ENCODE measurements at places on chromosomes 4 and X.
A peak's percentile ranks its signal among the peaks of the same experiment; 100 is the strongest.

GRCh38 chr4:127203562-127204200, 429.1 kb upstream of the INTU start:
- no peak for DNase-seq

GRCh38 chr4:108171339-108172230, 2.9 kb upstream of the LEF1 start:
- peak; percentile 64 for DNase-seq

- no peak for DNase-seq
These were observed 9.5 kb upstream of the ANKRD50 start for GRCh38 chr4:124722071-124722470.

DNA sequence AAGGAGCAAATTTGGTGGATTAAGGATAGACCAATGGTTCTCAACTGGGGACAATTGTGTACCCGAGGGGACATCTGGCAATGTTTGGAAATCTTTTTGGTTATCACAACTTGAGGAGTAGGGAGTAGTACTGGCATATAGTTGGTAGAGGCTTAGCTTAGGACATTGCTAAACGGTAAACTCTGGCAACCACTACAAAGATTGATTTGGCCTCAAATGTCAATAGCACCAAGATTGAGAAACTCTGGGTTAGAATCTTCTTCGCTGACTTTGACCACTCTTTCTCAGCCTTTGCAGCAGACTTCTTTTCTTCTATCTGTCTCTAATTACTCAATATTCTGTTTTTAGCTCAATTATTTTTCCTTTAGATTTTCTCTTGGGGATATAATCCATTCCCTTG, 1.5 kb upstream of the NBDY start:
- no peak for DNase-seq

- no peak for DNase-seq
These were observed 80.2 kb upstream of the BMP2K start for GRCh38 chr4:78695910-78696309.

DNA sequence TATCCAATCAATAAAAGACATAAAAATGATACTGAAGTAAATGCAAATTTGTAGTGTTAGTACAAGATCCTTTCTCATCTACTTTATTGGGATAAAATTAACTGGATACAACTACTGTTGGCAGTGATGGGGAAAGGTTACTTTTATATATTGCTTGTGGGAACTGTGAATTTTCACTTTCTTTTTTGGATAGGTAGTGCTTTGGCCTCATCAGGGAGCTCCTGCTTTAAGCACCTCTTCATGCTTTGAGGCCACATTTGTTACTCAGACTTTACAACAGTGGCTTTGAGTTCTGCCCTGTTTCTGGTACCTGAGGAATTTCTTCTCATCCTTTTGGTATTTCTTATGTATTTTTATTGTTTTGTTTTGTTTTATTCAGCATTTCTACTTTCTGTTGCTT, 316.8 kb upstream of the ZCCHC13 start:
- DNase-seq, result no peak

- no peak for DNase-seq
These were observed 61.0 kb downstream of the ENOPH1 start for GRCh38 chr4:82491251-82491960.

DNA sequence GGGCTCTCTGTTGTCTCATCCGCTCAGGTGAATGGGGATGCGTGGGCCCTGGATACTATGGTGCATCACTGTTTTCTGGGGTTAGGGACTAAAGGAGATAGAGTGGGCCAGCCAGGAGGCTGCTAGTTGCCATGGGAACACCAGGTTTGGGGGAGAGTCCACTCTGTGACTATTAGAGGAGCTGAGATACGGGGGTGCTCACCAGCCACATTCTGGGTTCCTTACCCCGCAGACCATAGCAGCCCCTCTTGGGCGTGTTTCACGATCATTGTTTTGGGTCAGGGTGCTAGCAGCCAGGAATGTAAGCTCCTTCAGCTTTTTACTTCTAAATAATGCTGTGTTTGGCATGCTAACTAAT, 4.6 kb downstream of the EFNB1 start:
- DNase-seq, result no peak

DNA sequence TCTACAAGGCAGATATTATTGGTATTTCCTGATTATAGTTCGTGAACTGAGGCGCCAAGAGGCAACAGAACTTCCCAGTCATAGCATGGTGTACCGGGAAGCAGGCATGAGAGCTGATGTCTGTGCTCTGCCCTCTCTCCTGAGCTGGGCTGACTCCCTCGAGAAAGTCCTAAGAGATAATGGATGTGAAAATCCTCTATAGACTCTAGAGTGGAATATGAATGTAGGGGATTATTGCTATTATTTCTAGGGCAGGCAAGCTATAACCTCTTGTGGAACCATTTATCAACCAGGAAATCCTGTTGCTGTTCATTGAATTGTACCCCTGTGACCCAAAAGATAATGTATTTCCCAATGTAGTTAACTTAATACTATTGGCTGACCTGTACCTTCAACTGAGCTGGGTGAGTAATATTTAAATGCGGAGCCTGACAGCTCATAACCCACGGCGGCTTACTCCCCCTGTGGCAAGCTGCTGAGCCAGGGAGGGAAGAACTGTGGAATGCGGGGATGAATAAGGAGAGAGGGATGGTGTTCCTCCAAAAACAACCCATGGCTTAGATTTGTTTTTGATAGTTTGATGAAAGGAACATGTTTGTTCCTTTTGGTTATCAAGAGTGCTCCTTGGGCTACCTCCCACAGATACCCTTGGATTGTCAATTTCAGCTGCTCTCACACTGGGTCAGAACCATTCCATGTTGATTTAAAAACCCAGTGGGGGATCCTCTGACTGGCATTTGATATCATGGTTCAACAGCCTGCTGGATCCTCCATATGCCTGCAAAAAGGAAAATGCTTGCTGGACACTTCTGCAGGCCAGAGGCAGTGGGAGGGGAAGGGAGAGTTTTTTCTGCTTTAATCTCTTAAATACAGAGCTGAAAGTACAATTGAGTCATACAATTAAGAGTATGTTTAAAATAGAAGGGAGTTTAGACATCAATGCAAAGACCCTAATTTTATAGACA, 339.0 kb upstream of the BOD1L1 start:
- DNase-seq, result no peak

DNA sequence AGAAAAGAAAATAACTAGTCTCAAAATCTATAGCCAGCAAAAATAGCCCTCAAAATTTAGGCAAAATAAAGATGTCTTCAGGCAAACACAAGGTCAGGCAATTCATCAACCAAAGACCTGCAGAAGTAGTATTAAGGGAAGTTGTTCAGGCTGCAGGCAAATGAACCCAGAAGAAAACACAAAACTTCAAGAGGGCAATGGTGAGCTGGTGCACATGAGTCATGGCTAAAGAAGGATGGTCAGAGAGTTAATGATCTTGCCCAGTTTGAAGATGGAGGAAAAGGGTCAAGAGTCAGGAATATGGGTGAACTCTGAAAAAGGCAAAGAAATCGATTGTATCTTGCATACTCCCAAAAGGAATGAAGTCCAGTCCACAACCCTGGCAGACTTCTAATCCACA, 83.1 kb upstream of the FAT4 start:
- DNase-seq, result no peak

DNA sequence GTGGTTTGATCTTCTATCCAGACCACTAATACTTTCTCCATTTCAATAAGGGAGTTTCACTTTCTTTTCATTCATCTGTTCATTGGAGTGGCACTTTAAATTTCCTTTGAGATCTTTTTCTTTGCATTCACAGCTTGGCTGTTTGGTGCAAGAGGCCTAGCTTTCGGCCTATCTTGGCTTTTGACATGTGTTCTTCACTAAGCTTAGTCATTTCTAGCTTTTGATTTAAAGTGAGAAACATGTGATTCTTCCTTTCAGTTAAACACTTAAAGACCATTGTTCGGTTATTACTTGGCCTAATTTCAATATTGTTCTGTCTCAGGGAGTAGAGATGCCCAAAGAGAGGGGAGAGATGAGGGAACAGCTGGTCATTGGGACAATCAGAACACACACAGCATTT, 24.3 kb downstream of the CXCL13 start:
- no peak for DNase-seq

GRCh38 chrX:13786048-13786447, 30.8 kb downstream of the GPM6B start:
- DNase-seq, result no peak

DNA sequence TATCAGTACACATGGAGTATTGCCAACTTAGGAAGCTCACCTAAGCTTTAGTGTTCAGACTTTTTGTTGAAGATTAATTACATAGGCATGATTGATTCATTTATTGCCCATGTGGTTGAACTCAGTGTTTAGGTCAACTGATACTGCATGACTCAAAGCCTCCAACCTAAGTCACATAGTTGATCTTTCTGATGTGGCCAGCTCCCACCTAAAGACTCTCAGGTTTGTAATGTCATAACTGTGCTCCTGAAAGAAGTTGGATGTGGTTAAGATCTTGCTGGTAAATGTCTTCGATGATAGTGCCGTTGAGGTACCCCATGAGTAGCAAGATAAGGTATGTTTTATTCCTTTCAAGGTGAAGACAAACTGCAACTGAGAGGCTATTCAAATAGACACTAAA, 192.5 kb downstream of the EDA start:
- no peak for DNase-seq

- DNase-seq, result no peak
These were observed 73.3 kb downstream of the DCTD start for GRCh38 chr4:182843808-182844325.

- no peak for DNase-seq
These were observed 7.7 kb upstream of the MAPK10 start for GRCh38 chr4:86367577-86367976.

DNA sequence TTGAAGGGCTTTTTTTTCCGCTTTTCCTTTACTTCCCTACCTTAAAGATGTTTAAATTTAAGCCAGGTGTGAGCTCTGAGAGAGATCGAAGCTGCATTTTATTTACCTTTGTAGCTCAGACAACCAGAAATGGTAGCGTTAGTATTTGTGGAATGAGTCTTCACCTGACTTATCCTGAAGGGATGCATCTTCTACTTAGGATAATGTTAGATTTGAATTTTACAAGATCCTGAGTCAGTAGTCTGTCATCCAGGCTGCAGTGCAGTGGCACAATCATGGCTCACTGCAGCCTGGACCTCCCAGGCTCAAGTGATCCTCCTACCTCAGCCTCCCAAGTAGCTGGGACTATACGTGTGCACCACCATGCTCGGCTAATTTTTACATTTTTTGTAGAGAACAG, 26.2 kb downstream of the TMSB4X start:
- DNase-seq, result no peak
